ENCODE measurements at places on chromosomes 3 and 15.

GRCh38 chr15:24899795-24900194, 55.0 kb upstream of the SNRPN start:
- no peak for DNase-seq

DNA sequence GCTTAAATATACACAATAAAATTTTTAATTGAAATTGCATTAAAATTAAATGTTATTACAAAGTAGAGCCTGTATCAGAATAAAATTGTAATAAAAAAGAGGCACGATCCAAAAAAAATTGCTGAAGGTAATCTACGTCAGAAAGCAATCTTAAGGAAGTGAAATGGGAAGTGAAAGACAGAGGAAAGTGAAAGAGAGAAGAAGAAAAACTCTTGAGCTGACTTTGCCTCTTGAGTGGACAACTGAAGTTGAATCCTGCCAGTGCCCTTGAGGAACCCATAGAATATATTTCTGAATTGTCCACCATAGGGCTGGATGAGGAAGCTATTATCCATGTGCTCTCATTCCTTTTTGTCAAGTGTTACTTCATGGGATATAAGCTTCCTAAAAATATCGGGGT, 285.1 kb upstream of the STAC start:
- no peak for DNase-seq

DNA sequence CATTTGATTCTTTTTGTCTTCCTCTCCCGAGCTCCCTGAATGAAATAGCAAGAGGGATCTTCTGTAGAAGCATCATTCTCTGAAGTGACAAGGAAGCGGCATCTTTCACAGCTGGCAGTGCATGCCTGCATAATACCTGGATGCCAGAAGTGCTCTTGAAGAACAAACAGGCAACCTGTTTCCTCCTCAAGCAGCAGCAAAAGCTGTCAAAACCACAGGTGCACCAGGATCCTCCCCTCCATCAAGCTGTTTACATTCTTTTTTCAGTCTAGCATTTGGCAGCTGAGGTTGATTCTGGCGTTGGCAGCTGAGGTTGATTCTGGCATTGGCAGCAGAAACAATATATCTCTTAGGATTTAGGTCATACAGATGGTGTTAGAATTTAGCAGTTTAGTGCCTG, 979.0 kb downstream of the TUSC7 start:
- no peak for DNase-seq

DNA sequence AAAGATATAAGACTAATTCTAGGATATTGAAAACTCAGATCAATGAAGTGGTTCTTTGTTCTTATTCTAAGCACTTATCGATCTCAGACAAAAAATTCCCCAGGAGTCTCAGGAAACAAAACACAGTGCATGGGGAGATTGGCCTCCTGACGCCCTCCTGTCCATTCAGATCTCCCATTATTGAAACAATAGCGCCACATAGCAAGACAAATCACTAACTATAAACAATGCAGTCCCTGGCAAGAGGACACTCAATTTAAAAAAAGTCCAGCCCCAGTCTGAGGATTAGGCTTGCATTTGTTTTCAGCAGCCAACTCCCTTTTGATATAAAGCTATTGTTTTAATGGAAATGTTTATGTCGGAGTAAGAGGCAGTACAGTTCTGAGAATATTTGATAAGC, 528.2 kb downstream of the GABRG3 start:
- no peak for DNase-seq

DNA sequence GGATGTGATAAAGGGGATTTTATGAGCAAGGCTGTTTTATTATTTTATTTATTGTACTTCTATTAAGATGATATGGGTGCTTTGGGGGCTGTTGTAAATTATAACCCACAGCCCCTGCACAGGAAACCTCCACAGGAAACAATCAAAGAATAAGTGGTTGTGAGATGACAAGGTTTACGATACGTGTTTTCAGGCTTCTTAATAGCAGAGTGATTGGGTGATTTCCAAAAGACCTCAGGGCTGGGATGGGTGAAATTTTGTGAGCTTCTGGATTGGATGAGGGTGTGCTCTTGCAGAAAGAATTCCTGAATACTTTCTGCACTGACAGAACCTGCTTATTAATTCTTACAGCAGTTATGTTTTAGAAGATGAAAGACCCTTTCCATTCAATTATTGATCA, 21.4 kb downstream of the CHL1 start:
- DNase-seq = no peak

- no peak for DNase-seq
These were observed 69.3 kb upstream of the ST8SIA2 start for GRCh38 chr15:92324101-92324963.

- peak; percentile 21 for DNase-seq
These were observed 34.7 kb downstream of the NUSAP1 start for GRCh38 chr15:41367418-41367817.

GRCh38 chr3:173556546-173556945, 159.0 kb downstream of the NLGN1 start:
- DNase-seq = no peak

DNA sequence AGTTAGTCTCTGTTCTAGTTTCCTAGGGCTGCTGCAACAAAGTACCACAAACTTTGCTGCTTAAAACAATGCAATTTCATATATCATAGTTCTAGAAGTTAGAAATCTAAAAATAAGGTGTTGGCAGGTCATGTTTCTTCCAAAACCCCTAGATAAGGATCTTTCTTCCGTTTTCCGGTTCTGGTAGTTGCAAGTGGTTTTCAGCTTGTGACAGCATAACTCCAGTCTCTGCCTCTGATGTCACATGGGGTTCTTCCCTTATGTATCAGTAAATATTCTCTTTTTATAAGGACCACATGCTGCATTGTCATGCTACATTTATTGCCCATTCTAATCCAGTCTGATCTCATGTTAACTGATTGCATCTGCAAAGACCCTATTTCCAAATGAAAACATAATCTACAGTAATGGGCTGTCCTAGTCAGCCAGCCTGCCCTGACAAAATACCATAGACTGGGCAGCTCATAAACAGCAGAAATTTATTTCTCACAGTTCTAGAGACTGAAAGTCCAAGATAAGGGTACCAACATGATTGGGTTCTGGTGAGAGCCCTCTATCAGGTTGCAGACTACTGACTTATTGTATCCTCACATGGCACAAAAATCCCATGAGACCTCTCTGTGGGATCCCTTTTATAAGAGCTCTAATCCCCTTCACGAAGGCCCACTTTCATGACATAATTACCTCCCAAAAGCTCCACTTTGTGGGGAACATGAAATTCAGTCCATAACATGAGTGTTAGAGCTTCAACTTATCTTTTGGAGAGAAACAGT, 642.0 kb upstream of the NAALADL2 start:
- no peak for DNase-seq

GRCh38 chr3:7428206-7428718, 567.3 kb downstream of the GRM7 start:
- DNase-seq = no peak

DNA sequence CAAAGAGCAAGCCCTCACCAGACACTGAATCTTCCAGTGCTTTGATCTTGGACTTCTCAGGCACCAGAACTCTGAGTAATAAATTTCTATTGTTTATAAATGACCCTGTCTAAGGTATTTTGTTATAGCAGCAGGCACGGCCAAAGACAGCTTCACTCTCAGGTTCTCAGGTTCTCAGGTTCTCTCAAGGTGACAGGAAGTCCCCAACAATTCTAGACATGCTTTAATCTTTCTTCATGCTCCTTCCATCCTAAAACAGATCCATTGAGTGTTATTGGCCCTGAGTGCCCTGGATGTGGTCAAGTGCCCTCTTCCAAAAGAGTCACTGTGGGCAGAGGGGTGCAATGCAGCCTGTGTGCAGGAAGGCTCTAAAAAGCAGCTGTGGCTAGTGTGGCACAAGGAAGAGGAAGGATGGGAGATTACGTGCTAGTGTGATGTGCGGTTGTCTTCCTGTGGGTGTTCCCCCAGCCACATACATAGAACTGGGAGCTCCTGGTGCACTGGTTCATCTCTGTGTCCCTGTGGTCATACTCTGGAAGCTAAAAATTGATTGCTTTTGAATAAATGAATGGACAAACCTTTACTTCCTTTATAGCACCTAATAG, 11.0 kb upstream of the RAB7A start:
- no peak for DNase-seq

GRCh38 chr3:135214400-135214799, 419.3 kb downstream of the EPHB1 start:
- DNase-seq = no peak

DNA sequence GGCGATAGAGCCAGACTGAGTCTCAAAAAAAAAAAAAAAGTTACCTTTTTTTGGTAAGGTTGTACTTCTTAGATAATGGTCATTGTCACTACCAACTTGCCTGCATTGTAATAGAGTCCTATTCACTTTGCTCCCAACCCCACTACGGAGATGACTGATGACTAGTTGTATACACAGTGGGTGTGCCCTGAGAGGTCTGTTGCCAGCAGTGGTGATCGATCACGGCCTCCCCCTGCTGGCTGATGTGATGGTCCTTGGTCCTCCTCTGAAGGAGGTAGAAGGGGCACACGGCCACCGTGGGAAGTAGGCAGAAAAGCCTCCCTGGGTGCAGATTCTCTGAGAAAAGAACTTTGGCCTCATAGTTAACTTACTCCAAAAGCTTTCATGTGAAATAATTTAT, 10.7 kb downstream of the GCNT3 start:
- no peak for DNase-seq

DNA sequence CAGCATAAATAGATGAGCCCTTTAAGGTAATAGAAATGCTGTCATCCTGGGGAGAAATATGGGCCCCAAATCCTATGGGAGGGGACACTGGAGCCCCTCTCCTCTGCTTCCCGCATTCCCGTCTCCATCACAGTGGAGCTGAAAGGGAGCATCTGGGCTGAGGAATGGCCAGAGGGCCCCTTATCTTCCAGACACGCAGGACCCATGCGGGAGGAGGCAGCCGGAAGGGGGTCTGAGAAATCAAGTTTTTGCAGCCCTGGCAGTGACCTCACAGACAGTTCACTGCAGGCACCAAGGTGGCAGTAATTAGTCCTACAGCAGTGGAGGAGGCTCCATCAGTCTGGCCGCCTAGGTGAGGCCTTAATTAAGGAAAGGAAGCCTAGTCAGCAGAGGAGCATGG, 80.2 kb downstream of the RAB11A start:
- no peak for DNase-seq
